ENCODE measurements at places on chromosomes 2 and 18. TPM values are rescaled to one million over a fixed set of nuclear protein-coding genes. Genes with fewer than 3 reads are reported as not detected.

GRCh38 chr2:124874676-124875075 is 849.6 kb downstream of the CNTNAP5 start:
- DNase-seq = no peak
- no peak overlapping the region for H3K27ac ChIP-seq
- no peaks in the 10 kb centered on the region for H3K36me3 ChIP-seq
- no peak overlapping the region for H3K4me3 ChIP-seq

DNA sequence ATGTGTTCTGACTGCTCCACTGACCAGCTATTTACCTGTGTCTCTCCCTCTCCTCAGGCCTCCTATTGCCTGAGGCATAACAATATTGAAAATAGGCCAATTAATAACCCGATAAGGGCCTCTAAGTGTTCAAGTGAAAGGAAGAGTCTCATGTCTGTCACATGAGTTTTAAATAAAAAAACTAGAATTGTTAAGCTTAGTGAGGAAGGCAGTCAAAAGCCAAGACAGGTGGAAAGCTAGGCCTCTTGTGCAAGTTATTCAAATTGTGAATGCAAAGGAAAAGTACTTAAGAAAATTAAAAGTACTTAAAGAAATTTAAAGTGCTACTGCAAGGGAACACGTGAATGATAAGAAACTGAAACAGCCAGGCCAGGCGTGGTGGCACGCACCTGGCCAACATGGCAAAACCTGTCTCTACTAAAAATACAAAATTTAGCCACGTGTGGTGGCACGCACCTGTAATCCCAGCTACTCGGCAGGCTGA is 44.9 kb upstream of the TAF4B start:
- H3K36me3 ChIP-seq = no peaks in the 10 kb centered on the region
- no peak overlapping the region for H3K4me3 ChIP-seq
- DNase-seq = no peak
- no peaks in the 10 kb centered on the region for H3K4me1 ChIP-seq

- DNase-seq = no peak
- H3K36me3 ChIP-seq = no peaks in the 10 kb centered on the region
- H3K4me3 ChIP-seq = peak overlapping the region; percentile 38
These were observed 124.1 kb downstream of the RAPGEF4 start for GRCh38 chr2:172859581-172860335.

Gene RBKS
- total RNA-seq = 5.9 TPM

Gene ZNF519
- total RNA-seq = 3.0 TPM
